ENCODE measurements at places on chromosomes 7 and 10.

- no peak for DNase-seq
Observed at GRCh38 chr7:98394377-98394836, 6.5 kb downstream of the BAIAP2L1 start.

DNA sequence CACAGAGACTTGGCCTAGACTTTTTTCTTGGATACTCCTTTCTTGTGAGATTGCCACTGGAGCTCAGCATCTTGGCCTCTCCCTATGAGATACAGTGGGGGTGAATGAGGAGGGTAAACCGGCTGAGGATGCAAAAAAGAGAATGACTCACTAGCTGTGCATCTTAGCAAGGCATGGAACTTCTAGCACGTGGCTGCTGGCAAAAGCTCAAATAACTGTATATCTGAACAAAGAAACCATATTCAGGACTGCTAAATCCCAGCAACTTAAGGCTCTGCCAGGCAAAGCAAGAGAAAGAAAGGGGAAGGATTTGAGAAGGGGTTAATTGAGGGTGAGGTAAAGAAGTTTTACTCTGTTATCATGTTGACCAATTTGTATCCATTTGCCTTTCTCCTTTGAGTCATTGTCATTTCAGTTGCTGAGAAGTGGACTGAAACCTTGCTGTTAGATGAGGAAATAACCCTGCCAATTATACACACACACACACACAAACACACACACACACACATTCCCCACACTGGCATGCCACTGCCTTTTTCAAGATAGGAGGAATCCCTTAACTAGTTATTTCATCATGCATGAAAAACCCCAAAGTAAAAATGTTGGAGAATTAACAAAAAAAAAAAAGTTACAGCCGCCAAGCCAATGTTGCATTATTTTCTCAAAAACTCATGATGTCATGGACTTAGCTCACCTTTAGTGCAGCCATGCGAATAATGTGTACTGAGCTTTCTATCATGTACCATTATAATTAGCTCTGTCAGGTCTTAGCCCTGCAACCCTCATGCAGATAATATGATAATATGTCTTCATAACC lies 997.3 kb downstream of the LRMDA start:
- DNase-seq: no peak

DNA sequence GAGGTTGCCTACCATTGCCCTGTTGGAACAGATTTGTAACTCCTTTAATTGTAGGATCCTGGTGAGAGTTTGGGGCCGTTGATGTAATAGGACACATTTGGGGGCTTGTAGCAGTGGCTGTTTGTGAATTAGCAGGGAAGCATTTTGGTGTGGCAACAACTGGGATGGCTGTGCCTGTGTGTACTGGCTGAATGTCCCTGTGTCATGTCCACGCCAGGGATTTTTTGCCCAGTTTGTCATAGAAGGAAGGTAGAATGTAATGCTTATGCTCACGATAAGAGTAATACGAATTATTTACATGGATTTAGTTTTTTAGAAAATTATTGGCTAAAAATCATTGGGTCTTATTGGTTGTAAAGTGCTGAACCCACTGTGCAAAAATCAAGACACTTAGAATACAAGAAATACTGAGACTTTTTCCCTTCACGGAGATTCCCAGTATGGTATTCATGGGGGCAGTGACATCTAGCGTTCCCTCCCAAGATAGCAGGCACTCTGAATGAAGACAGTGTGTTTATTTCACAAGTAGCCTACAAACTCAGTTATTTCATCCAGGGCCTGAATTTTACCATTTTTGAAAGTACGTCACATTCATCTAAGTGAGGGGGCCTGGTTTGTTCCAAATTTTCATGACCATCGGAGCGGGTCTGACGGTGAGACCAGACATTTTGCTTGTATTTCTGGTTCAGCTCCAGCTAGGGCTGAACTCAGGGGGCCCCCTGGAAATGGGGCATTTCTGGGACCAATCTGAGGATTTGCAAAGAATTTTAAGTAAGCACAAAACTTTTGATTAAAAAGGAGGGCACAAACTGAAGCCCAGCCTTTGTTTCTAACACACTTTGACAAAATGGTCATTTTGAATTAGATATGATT lies 74.7 kb downstream of the CACNB2 start:
- DNase-seq: no peak

GRCh38 chr7:116229366-116229765 lies 19.0 kb downstream of the TES start:
- no peak for DNase-seq

GRCh38 chr10:12428447-12429135 lies 79.2 kb downstream of the CAMK1D start:
- no peak for DNase-seq

DNA sequence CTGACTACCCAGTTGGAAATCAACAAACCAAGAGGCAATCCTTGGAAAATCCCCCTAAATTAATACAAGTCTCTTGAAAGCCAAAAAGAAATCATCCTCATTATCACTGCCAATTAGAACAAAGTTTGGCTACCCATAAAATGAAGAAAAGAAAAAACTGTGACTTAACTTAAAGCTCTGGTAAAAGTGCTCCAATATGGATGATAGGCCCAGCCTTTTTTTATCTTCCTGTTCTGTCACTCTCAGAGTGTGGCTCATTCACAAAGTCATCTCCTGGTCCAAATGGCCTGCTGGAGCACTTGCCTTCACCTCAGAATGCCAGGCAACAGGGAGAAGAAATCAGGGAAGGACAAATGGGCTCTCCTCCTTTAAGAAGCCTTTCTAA lies 155.1 kb upstream of the GHITM start:
- DNase-seq: no peak

- DNase-seq: no peak
Observed at GRCh38 chr10:68385740-68386139, 21.3 kb downstream of the RUFY2 start.

- DNase-seq: no peak
Observed at GRCh38 chr10:70312249-70312648, 28.4 kb upstream of the NPFFR1 start.

GRCh38 chr7:21572331-21573313 lies 29.8 kb downstream of the DNAH11 start:
- no peak for DNase-seq

DNA sequence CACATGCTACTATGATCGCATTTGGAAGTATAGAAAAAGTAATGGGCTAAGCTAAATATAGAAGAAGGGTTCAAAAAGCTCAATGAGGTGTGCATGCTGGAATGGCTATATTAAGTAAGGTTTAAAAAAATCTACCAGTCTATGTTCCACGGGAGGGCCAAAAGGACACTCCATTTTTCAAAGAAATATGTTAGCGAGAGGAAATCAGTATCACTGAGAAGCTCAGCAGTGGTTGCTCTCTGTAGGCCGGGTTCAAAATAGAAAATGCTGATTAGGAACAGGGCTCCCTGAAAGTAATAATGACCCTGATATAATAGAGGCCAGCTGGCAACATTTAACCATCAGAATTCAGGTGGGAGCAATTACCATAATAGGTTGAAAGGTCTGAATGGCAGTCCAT lies 224.5 kb upstream of the SEMA3E start:
- DNase-seq: no peak

GRCh38 chr10:111716032-111716431 lies 467.5 kb downstream of the GPAM start:
- DNase-seq: no peak

- DNase-seq: no peak
Observed at GRCh38 chr7:130281260-130281659, 11.7 kb upstream of the CPA4 start.

GRCh38 chr10:121183707-121184106 lies 332.5 kb downstream of the WDR11 start:
- DNase-seq: no peak

DNA sequence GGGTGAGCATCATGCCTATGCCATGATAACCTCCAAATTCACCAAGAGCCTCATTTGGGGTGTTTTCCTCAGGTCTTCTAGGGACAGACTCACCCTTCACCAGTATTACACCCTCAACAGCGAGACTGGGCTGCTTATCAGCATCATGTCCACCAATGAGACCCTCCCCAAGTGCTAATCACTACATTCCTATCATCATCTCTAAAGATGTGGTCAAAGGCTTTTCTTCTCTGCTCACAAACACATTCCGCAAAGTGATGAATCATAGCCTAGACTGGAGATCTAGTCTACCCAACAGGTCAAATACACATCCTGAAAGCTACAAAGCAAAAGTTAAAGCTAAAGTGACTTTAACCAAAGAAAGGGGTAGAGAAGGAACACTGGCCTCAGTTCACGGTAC lies 75.3 kb upstream of the C7orf33 start:
- DNase-seq: no peak

DNA sequence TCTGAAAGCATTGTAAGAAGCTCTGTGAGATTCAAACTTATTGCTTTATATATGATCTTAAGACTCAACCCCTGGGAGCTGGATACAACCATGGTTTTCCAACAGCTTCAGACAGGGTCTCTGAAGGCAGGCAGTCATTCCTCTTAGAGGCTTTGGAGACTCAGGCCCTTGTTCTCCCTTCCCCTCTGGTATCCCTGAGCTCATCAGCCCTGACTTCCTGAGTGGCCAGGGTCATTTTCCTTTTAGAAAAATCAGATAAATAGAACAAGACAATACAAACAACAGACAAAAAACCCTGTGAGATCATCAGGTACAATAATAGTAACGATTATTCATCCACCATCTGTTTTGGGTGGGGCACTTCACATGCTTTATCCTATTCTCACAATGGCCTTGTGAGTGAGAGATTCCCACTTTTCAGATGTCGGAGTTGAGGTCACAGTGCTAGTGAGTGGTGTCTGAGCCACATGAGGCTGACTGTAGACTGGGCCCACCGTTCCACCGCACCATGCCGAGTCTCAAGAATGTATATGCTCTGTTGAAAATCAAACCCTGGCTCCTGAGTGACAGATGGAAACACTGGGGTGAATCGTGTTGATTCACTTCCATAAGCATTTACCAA lies 144.2 kb downstream of the CXCL12 start:
- DNase-seq: no peak

- DNase-seq: no peak
Observed at GRCh38 chr10:67819768-67820204, 18.2 kb downstream of the DNAJC12 start.

DNA sequence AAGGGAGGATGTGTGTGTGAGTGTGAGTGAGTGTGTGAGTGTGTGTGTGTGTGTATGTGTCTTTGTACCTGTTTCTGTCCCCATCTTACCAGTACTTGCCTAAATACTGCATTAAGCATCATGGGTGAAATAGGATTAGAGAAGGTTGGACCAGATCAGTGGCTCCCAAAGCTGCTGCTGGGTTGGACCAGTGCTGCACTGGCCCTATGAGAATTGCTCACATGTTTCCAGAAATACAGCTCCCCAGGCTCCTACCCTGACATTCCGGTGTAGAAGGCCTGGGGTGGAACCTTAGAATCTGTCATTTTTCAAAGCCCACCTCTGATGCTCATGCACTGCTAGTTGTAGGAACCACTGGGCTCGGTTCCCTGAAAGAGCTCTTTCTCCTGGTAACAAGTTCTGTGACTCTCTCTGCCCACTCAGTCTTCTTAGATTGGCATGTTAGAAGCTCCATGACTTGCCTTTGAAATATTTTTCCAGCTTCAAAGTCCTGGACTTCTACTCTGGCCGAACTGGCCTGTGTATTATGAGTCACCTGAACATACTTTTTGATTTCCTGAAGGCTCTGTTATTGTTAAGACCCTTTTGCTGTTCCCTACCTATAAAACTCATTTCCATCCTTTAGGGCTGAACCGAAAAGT lies 224.7 kb downstream of the CUX1 start:
- DNase-seq: no peak

- no peak for DNase-seq
Observed at GRCh38 chr7:106717254-106717954, 56.4 kb upstream of the CCDC71L start.

GRCh38 chr10:123496375-123496774 lies 169.8 kb upstream of the GPR26 start:
- no peak for DNase-seq

DNA sequence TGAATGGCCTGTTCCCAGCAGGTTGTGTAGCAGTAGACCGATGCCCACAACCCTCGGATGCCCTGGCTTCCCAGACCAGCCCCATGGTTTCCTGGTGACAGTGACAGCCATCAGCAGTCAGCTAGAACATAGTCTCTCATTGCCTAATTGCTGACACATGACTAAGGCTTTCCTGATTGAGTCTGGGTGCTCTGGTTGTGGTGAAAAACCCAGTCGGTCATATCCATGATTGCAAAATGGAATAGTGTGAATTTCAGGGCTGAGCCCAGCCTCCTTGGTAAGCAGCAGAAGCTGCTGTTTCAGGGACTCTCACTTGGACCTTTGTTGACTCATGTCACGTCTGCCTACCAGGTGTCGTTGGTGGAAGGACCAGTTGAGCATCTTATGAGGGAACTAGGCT lies 36.6 kb downstream of the POR start:
- no peak for DNase-seq

- DNase-seq: no peak
Observed at GRCh38 chr7:111560773-111561653, 1.3 kb downstream of the IMMP2L start.

- DNase-seq: no peak
Observed at GRCh38 chr10:68796605-68797004, 30.7 kb upstream of the STOX1 start.

DNA sequence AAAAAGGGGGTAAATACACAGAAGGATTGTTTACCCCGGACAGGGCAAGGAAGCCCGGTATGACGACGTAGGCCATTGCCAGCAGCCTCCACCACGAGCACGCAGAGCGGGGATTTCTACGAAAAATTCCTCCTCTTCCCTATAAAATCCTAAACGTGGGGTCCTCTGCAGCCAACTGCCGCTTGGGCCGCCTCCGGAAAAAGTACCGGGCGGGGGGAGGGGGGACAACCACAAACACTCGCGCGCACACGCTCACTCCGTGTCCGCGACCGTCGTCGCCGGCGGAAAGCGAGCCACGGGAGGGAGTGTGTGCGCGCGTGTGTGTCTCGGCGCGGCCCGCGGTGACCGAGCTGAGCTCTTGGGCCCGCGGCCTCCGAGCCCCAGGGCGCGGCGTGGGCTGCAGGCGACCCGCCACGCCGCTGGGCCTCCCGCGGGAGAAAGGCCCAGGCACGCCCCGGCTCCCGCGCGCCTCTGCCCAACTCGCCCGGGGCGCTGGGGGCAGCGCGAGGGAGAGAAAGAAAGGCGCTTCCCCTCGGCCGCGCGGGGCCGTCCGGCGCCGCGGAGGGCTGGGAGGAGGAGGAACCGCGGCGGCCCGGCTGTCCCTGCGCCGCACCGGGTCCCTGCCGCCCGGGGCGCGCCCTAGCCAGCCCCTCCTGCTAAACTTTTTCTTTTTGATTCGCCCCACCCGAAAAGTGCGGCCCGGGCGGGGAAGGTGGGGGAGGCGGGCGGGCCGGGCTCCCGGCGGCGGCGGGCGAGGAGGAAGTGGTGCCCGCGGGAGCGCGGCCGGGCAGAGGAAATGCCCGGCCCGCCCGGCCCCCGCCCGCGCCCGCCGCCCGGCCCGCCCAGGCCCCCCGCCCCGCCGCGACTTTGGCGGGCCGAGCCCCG lies 1.5 kb downstream of the CTBP2 start:
- DNase-seq: no peak

DNA sequence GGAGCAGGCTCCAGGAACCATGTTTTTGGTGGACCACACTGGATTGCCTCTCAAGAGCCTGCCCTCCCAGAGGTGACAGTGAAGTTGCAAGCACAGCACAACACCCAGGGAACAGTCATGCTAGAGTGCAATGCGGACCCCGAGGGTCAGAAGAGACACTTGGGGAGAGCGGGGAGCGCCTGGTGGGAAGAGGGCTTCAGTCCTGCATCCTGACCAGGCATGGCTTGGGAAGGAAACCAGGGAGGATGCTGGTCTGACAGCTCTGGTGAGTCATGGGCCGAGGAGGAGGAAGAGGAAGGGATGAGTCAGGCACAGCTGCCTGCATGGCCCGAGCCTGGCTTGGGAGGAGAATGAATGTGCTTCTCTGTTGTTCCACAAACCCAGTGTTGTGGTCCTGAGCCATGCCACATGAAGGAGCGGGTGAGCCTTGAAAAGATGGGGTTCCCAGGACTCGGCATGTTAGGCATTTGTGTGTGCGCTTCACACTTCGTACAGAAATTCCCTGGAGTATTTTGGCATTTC lies 29.5 kb upstream of the ANKRD2 start:
- no peak for DNase-seq

Measured in NCI-H2081 treated with DMSO at 0.1 percent for 48 hours (cell line).